ENCODE measurements at places on chromosomes 4 and X. TPM values are rescaled to one million over a fixed set of nuclear protein-coding genes. Genes with fewer than 3 reads are reported as not detected.
A peak's percentile ranks its signal among the peaks of the same experiment; 100 is the strongest.

Gene BRS3
- total RNA-seq: not detected

DNA sequence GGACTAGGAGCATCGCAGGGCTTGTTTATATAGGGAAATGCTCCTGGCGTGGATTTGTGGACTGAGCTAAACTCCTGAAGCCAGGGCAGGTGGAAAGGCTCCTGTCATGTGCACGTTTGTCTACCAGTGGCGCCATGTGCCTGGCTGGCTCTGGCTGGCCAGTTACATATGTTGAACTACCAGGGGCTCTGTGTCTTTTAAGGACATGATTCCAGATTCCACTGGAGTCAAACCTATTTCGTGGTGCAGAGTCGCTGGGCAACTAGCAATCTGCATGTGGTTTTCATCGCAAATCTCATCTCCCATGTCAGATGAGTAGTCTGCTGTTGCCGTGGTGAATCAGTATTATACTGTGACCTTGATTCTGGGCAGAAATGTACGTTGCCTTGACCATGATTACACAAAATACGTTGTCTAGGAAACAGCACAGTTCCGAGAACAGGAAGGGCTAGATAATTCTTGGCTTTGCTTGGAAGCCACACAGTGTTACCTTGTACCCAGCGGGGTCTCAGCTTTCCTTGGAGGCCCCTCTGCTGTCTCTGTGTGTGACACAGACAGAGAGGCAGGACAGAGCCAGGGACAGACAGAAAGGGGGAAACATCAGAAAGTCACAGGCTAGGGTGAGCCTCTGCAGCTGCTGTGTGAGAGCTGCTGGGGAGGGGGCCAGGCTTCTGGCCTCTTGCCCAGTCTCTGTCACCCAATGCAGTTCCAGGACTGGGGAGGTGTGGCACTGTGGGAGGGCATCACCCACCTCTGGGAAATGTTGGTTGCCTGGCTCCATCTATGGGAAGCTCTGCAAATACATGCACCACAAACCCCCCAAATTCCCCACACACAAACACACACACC, 19.2 kb downstream of the PNMA6E start:
- peak; percentile 91 for ATAC-seq

- ATAC-seq: no peak
These were observed 142.9 kb downstream of the NR3C2 start for GRCh38 chr4:148299337-148299736.

Gene ANKRD50
- total RNA-seq: 48.7 TPM

Gene SLITRK4
- total RNA-seq: 13.8 TPM

Gene SSX3
- not detected for total RNA-seq

- no peak for ATAC-seq
These were observed 137.5 kb downstream of the ZNF674 start for GRCh38 chrX:46407753-46408130.
